ENCODE measurements at places on chromosomes 13 and 19.

- DNase-seq = no peak
Observed at GRCh38 chr19:6073858-6074708, 36.2 kb downstream of the RFX2 start.

DNA sequence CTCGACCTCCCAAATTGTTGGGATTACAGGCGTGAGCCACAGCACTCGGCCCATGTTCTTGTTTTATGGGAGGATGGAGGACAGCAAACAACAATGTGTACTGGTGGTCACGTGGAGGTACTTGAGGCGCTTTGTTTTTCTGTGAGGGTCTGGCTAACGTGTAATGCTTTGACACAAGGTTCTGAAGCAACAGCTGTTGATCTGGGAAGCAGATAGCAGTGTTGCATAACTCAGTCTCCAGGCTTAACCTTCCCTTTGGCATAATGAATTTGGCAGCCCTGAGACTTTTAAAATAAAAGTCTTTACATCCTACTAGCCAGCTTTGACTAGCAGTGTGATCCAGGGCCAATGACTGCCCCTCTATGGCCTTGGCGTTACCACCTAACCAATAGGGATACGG lies 6.9 kb upstream of the ZNF580 start:
- no peak for DNase-seq

DNA sequence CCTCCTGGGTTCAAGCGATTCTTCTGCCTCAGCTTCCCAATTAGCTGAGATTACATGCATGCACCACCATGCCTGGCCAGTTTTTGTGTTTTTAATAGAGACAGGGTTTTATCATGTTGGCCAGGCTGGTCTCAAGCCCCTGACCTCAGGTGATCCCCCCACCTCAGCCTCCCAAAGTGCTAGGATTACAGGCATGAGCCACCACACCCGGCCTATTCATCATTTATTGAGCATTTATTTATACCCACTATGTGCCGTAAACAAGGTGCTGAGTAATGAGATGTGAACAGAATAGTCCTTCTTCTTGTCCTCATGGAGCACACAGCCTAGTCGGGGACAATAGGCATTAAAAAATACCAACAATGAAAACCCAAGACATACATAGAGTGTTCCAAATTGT lies 25.6 kb downstream of the ACTN4 start:
- no peak for DNase-seq

DNA sequence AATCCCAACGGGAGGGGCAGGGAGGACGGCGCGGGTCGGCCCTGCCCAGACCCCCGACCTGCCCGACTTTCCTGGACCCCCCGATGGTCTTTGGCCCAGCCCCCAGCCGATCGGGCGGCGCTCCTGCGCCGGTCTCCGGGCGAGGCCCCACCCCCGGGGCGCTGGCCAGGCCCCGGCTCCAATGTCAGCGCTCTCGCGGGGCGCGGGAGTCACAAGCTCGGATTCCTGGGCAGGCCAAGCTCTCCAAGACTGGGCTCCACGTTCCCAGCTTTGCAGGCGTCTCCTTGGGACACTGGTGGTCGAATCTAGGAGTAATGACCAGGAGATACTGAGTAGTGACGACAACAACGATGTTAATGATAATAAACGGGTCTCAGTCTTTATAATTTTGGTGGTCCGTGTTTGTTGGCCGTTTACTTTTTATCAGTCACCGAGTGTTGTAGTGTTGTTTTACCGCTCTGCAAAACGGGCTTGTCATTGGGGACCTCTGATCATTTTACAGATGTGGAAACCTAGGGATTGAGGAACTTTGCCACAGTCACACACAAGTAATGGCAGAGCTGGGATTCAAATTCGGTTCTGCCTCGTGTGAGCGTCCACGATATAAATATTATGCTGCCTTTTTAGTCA lies 545 bp downstream of the RAD23A start:
- peak; percentile 89 for DNase-seq

- no peak for DNase-seq
Observed at GRCh38 chr13:114173745-114174144, 5.3 kb upstream of the CFAP97D2 start.

GRCh38 chr13:50908371-50908770 lies 1.2 kb upstream of the RNASEH2B start:
- no peak for DNase-seq

DNA sequence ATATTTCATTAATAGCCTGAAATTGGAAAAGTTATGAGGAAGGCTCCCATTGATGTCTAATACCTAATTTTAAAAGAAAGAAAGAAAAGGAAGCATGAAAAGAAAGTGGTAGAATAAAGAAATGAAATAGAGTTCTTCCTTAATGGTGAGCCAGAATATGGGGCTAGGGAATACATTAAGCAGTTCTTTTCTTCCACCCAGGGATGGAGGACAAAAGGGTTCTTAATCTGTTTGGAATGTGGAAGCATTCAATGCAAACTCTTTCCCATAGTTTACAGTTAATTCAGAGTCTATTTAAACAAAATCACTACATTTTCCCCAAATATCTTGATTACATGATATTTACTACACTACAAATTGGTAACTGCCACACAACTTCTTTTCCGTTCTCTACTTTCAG lies 18.4 kb upstream of the ZMYM2 start:
- DNase-seq = no peak

GRCh38 chr13:110685305-110686020 lies 20.5 kb downstream of the CARS2 start:
- no peak for DNase-seq

- DNase-seq = no peak
Observed at GRCh38 chr19:33245948-33246708, 20.5 kb upstream of the SLC7A10 start.

GRCh38 chr13:33114146-33114545 lies 97.9 kb downstream of the KL start:
- no peak for DNase-seq

DNA sequence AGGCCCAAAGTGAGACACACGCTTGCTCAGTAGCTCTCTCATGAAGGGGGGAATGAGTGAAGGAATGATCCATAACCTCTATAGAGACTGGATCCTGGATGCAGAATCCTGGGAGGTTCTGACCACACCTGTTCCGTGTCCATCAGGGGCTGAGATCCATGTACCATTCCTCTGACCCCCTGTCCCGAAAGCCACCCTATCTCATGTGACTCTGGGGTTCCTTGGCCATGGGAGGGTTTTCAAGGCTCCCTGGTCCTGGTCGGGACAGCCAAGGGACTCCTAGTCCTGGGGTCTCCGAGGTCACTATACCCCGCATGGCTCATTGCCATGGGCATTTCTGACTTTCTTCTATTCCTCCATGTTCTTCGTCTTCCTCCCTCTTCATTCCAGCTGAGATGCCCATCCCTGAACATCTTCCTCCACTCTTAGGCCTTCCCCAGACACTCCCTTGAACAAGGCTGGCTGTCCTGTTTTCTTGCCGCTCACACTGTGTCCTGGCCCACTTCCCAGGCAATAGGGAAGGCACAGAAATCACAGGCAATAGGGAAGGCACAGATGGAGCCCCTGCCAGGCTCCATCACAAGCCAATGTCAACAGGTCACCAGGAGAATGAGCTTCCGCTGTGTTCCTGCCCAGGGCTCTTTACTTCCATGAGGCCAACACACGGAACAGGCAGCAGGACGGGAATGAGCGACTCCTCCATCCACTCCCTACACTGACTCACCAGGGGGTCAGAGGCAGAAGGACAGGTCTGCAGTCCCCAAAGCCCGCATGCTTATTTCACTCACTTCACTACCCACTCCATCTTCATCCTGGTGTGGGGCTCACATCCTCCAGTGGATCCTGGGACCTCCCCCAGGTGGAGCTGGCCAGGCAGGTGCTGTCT lies 3.2 kb downstream of the CEACAM5 start:
- no peak for DNase-seq

DNA sequence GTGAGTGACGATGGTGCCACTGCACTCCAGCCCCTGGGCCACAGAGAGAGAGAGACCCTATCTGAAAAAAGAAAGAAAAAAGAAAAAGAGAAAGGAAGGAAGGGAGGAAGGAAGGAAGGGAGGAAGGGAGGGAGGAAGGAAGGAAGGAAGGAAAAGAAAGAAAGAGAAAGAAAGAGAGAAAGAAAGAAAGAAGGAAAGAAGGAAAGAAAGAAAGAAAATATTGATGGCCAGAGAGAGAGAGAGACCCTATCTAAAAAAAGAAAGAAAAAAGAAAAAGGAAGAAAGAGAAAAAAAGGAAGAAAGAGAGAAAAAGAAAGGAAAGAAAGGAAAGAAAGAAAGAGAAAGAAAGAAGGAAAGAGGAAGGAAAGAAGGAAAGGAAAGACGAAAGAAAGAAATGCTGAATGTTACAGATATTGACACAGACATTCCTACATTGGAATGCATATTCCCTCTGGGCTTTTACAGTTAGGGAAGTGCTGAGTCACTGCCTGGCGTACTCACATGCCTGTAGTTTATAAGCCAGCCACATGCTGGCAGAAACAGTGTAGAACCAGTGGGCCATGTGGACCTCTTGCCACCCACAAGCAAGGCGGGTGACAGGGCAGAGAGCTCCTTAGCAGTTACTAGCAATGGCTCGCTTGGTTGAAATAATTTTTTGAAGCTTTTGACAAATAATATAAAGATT lies 34.6 kb upstream of the SLC46A3 start:
- no peak for DNase-seq

DNA sequence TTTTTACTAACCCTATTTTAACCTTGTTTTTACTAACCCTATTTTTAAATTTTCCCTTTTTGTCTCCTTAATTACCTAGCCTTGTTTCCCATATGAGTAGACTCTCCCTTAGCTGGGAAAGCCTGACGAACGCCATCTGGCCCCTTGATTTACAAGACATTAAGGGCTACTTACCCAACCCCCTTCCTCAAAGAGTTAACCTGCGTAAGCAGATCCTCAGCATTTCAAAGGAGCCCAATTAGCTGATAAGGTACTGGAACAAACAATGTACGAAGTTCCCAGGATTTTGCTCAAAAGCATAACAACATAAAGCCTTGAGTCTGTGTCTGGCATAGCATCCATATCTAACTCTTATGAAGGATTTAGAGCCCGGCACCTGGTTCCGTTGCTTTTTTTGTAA lies 4.7 kb upstream of the MVB12A start:
- DNase-seq = no peak

DNA sequence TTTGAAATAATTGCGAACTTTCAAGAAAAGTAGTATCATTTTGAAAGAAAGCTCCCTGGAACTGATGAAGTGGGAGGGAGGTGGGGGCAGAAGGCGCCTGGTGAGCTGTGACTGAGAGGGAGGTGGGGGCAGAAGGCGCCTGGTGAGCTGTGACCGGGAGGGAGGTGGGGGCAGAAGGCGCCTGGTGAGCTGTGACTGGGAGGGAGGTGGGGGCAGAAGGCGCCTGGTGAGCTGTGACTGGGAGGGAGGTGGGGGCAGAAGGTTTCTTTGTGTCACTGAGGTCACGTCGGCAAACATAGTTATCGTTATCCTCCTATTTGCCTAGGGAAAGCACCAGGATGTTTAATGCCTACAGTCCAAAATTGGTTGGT lies 24.2 kb downstream of the C2CD4C start:
- DNase-seq = no peak

DNA sequence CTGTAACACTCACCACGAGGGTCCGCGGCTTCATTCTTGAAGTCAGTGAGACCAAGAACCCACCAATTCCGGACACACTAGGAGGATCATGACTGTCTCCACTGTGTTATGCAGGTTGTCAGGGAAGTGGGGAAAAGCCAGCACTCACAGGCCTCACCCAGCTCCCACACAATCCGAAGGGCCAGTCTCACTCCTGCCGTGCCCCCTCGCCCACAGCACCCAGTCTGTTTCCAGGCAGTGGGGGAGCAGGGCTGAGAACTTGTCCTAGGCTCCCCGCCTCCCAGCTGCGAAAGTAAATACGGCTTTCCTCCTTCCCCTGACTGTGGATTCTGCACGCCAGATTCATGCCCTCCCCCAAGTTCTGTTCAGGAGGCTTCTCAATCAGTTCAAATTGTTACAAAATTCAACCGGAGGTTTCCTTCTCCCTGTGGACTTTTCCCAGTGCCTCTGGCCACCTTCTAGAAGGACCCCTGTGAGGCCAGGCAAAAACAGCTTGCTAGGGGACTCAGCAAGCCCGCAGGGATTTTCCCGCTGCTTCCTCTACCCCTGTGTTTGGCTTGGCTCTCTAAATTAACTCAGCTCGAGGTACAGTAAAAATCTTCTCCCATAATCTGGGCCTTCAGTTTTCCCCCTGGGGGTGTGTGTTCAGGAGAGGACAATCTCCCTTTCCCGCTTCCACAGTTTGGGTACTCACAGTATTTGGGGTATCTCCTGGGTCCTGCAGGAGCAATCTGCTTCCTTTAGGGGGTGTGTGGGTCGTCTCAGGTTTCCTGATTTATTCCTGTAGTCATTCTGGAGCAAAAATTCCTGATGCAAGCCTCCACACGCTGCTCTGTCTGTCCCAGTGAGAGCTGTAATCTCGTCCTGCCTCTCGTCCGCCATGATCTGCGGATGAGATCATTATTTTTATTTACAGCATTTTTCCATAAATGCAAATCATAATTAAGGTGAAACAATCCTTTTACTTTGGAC lies 899.8 kb downstream of the GPC5 start:
- no peak for DNase-seq

- no peak for DNase-seq
Observed at GRCh38 chr13:112261924-112262323, 114.2 kb upstream of the SPACA7 start.

DNA sequence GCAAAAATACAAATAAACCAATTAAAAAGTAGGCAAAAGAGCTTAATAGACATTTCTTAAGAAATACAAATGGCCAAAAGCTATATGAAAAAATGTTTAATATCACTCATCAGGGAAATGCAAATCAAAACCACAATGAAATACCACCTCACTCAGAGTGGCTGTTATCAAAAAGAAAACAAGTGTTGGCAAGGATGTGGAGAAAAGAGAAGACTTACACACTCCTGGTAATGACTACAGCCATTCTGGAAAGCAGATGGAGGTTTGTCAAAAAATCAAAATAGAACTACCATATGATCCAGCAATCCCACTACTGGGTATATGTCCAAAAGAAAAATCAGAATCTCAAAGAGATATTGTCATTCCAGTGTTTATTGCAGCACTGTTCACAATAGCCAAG lies 223.5 kb upstream of the SLC10A2 start:
- DNase-seq = no peak

DNA sequence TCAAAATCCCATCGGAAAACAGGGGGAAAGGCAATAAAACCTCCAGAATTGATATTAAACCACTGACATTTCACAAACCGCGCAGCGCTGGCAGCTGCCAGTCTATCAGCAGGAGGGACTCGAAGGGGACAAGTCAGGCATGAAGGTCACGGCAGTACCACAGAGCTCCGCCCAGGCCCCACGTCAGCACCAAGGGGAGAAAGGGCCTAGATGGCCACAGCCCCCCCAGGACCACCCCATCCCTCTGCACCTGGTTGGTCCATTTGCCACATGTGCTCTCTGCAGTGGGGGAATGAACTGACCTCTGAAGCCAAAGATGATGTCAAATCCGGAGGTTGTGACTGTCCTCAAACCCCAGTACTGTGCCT lies 9.5 kb upstream of the VSTM2B start:
- DNase-seq = no peak
